ENCODE measurements at places on chromosomes 11 and 22.

DNA sequence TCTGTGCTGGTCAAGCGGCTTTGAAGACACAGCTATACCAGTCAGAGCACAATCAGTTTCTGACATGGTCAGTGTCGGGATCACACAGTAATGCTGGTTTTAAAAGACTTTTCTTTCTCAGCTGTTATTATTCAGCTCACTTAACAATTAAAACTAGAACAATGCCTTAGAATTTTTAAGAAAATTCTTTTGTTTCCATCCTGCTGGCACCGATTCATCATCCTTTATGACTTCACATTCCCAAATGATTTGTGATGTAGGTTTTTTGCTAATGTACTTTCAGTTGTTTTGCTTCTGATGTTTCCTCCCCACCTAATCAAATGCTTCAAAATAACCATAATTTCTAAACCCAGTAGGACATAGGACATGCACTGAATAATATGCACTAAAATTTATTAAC is 34.5 kb upstream of the OLFML1 start:
- no peak for DNase-seq

DNA sequence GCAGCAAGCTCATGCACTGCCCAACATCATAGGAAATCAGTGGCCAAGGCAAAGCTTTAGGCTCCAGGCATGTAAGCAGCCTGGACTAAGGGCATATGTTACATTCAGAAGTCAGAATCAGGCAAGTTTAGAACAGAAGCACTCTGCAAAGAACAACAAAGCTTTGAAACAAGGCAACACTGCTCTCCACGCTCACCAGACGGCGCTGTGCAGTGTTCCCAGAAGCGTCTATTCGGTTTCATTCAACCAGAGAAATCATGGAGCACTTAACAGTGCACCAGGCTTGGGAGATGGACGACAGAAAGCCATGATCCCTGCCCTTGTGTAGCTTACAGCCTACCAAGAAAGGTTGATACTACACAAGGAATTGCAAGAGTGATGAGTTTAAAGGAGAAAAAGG is 555.8 kb downstream of the BUD13 start:
- DNase-seq, result peak; percentile 2

DNA sequence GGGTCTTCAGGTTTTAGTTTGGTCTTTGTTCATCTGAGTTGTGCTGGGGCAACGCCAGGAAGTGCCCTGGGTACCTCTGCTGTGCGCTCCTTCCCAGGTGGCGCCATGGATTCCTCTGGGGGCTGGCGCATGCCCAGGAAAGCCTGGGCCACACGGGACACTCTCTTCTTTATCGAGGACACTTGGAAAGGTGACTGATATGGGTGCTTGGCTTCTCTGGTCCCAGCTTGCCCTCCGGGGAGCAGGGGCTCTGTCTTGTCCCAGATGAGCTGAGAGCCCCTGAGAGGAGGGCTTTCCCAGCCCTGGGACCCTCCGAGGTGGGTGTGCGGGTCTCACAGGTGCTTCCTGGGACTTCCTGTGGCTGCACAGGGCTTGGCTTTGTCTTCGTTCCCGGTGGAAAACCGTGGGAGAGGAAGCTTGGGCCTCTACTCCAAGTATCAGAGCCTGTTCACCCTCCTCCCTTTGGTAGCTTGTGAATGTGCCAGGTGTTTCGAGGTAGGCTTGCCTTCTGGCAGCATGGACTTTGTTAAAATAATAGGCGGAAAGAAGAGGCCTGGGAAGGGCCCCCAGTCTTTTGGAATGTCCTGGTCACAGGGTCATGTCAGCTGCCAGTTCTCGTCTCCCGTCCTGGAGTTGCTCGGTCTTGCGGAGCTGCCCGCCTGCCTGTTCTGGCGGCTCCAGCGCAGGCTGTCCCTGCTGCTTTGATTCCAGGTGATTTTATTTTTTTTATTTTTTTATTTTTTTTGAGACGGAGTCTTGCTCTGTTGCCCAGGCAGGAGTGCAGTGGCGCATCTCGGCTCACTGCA is 10.1 kb upstream of the NEAT1 start:
- no peak for DNase-seq

DNA sequence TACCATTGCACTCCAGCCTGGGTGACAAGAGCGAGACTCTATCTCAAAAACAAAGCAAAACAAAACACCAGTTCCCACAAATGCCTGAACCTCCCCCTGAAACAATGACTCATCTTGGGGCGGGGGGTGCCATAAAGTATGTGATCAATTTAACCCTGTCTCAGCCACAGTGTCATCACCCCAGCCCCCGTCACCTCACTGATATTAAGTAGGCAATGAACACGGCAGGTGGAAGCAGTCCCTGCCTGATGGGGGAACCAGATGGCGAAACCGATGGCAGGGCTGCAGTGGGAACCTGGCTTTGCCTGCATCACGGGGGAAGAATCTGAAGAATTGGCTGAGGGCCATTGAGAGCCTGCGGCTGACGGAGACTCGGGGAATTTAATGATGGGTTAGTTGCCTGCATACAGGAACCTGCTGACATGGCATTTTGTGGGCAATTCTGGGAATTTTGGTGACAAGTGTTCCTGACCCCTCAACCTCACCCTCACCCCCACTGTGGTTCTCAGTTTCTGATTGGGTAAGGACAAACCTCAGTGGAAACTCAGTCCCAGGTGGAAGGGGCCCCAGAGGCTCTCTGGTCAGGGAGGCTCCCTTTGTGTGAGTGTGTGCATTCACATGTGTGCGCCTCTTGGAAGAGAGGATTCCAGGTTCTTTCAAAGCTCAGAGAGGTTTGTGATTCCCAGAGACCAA is 39.1 kb upstream of the SHISAL1 start:
- DNase-seq, result no peak

- DNase-seq, result no peak
Observed at GRCh38 chr11:14454861-14455632, 44.6 kb downstream of the COPB1 start.

GRCh38 chr11:29200791-29201562 is 815.9 kb downstream of the KCNA4 start:
- no peak for DNase-seq

DNA sequence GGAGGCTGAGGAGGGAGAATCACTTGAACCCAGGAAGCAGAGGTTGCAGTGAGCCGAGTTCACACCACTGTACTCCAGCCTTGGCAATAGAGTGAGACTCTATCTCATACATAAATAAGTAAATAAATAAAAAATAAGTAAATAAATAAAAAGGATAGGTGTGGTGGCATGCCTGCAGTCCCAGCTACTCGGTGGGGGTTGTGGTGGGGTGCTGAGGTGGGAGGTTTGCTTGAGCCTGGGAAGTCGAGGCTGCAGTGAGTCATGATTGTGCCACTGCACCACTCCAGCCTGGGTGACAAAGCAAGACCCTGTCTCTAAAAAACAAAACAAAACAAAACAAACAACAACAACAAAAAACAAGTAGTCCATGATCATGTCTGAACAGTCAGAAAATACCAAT is 3.1 kb downstream of the LARGE2 start:
- DNase-seq, result no peak

GRCh38 chr11:34266090-34266912 is 91.5 kb downstream of the ABTB2 start:
- DNase-seq, result no peak

GRCh38 chr22:49185312-49185969 is 642.2 kb downstream of the BRD1 start:
- DNase-seq, result no peak

GRCh38 chr22:50270666-50271394 is 650 bp upstream of the MAPK11 start:
- DNase-seq, result peak; percentile 46

GRCh38 chr22:27597703-27598444 is 203.7 kb downstream of the MN1 start:
- no peak for DNase-seq

GRCh38 chr11:58275002-58275401 is 6.9 kb upstream of the OR10W1 start:
- DNase-seq, result no peak

GRCh38 chr11:2304506-2305139 is 2.8 kb downstream of the TSPAN32 start:
- no peak for DNase-seq

- DNase-seq, result no peak
Observed at GRCh38 chr11:130511765-130512164, 63.3 kb downstream of the ADAMTS15 start.

DNA sequence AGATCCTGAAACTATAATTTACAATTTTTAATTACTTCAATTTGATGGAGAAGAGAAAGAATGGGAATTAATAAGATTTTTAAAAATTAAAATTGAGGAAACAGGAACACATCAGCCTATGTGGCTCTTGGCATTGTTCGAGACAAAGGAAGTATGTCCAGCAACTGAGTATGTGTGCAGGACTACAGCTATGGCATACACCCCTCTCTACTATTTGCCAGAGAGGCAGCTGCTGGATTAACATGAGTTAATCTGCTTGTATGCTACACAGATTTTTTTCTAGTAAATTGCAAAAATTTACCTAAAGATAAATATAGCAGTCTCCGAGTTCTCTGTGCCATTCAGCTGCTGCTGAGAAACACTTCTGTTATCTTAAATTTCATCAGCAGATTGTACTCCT is 70.6 kb downstream of the PHF21A start:
- no peak for DNase-seq

GRCh38 chr22:37632174-37633088 is 7.0 kb upstream of the SH3BP1 start:
- DNase-seq, result no peak

GRCh38 chr11:117315285-117316196 is 515 bp downstream of the BACE1 start:
- DNase-seq, result no peak

DNA sequence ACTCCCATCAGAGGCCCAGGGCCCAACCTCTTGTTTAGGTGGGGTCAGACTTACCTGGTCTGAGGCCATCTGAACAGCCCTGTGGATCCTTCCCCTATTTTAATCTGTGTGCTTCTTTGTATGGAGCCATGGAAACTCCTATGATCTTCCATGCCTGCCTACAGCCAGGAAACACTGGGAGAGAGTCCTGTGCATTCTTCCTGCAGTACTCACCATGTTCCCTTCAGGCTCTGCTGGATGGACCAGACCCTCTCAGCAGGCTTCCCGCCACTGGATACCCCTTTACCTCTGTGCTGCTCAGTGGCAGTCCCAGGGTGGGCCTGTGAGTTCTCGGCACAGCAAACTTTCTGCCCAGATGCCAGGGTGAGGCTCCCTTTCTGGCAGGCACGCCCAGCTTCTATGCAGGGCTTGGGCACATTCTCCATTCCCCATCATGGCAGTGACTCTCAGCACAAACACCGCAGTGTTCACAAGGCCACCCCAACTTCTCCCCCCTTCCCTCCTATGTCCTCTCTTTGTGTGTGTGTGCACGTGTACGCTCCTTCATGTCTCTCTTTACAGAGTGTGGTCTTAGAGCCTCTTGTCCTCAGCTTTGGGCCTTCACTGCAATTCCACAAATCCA is 34.8 kb downstream of the NEU3 start:
- no peak for DNase-seq

DNA sequence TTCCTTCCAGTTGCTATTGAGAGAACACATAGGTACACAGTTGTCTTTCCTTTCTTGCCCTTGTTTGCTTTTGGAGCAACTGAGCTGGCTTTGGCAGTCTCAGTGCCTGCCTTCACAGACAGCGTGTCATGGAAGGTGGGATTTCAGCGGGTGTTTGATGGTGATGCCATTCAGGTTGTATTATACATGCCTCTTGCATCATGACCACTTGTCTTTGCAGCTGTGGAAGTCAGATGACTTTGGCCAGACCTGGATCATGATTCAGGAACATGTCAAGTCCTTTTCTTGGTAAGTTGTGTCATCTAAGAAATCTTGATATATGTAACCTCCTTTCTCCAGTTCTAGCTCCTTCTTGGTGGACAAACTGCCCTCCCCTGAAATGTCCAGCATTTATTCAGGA is 37.1 kb upstream of the SORL1-AS1 start:
- no peak for DNase-seq

- no peak for DNase-seq
Observed at GRCh38 chr11:109043315-109043714, 378.4 kb downstream of the DDX10 start.
